Kidney (tissue), 22 donors: ENCODE measurements at places on chromosomes 2 and 18. TPM values are rescaled to one million over a fixed set of nuclear protein-coding genes. Genes with fewer than 3 reads are reported as not detected.

DNA sequence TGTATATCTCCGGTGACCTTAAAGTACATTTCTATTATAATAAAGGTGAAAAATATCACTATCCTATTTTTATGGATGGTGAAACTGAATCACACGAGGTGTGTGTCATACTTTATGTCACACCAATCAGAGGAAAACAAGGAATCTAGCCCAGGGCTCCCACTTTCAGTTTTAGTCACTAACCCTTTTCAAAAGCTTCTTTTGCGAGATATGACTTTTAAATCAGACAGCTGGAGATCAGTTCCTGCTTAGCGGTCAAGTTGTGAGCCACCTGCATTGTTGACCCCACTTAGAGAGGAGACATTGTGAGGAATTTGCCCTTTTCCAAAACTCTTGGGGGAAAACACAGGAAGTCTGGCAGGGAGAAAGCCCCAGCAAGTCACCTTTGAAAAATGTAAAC lies 70.5 kb downstream of the CPS1 start:
- DNase-seq = no peak
- H3K4me3 ChIP-seq = no peak overlapping the region
- H3K4me1 ChIP-seq = no peaks in the 10 kb centered on the region
- H3K27me3 ChIP-seq = no peaks in the 10 kb centered on the region
- no peaks in the 10 kb centered on the region for H3K36me3 ChIP-seq
- no peak overlapping the region for H3K27ac ChIP-seq

GRCh38 chr2:69007169-69007568 lies 5.8 kb upstream of the ANTXR1 start:
- H3K27me3 ChIP-seq = no peaks in the 10 kb centered on the region
- no peaks in the 10 kb centered on the region for H3K36me3 ChIP-seq
- H3K4me1 ChIP-seq = no peaks in the 10 kb centered on the region
- DNase-seq = no peak
- H3K27ac ChIP-seq = no peak overlapping the region

GRCh38 chr18:5091741-5092140 lies 105.3 kb downstream of the AKAIN1 start:
- H3K4me3 ChIP-seq = no peak overlapping the region
- H3K4me1 ChIP-seq = no peaks in the 10 kb centered on the region
- DNase-seq = no peak
- H3K36me3 ChIP-seq = no peaks in the 10 kb centered on the region
- no peak overlapping the region for H3K27ac ChIP-seq

DNA sequence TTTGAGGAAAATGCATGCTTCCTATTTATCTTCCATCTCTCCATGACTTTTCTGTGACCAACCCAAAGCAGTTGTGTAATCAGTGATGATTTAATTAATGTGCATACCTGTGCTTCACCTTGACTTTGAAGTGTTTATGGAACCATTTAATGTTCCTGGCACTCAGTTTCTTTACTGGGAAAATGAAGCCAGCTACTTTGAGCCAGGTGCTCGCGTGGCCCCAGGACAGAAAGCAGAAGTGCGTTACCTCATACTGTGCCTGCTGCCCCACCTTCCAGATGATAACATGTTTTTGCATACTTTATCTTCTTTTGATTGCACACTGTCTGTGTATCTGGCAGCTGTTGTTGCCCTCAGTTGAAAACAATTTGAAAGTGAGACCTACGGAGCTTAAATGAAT lies 61.3 kb downstream of the PMAIP1 start:
- H3K4me1 ChIP-seq = no peaks in the 10 kb centered on the region
- H3K27me3 ChIP-seq = no peaks in the 10 kb centered on the region
- no peak overlapping the region for H3K4me3 ChIP-seq
- H3K27ac ChIP-seq = no peak overlapping the region

DNA sequence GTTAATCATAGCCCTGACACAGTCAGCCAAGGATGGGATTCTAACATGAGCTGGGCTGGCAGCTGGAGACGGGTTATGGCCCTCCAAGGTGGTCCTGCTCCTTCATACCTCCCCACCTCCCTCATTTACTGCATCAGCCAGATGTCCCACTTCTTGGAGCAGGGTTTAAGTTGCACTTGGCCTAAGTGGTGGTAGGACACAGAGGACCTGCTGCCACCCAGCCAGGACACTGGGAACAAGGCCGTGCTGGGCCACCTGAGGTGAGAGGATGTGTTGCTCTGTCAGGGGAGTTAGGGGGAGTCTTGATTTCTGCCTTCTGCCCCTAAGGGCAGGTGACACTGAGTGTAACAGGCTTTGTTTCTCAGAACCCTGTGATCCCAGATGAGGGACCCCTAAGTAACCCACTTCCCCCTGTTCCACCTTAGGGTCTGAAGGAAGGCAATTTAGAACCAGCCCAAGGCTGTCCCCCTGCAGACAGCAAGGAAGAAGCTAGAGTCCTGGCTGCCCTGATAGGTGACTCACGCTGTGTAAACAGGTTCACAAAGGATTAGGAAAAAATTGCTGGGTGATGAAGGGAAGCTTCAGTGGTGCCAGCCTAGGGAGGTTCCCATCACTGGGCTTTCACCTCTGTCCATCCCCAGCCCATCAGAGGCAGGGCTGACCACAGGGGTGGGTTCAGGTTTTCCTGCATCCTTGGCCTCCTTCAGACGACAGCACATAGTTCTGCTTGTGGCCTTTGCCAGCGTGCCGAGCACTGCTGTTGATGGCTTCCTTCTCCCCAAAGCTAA lies 114.3 kb upstream of the MCFD2 start:
- H3K4me1 ChIP-seq = peaks cover 39% of the 10 kb centered on the region
- H3K27ac ChIP-seq = no peak overlapping the region
- H3K36me3 ChIP-seq = no peaks in the 10 kb centered on the region
- no peak overlapping the region for H3K4me3 ChIP-seq
- no peak for DNase-seq

DNA sequence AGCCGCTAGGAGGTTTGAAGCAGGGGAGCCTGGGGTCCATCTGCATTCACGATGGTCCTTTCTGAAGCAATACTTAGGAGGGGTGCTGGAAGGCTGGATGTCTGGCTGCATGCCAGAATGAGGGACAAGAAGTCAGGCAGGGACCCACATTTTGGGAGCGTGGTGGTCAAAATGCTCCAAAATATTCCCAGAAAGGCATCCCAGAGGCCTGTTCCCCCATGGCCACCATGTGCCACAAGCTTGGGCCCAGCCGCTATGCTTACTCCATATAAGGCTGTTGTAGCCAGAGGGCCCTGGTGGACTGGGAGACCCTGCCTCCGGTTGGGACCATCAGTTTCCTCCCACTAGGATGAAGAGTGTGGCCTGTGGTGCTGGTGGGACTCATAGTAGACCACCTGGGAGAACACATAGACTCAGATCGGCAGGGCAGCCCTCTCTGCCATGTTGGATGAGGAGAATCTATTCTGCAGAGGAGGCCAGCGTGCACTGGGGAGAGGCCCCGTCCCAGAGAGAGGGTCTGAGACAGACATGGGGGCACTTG lies 3.6 kb upstream of the PROM2 start:
- peak; percentile 23 for DNase-seq
- H3K36me3 ChIP-seq = no peaks in the 10 kb centered on the region
- H3K4me1 ChIP-seq = peaks cover 7% of the 10 kb centered on the region
- H3K27me3 ChIP-seq = no peaks in the 10 kb centered on the region
- no peak overlapping the region for H3K4me3 ChIP-seq

DNA sequence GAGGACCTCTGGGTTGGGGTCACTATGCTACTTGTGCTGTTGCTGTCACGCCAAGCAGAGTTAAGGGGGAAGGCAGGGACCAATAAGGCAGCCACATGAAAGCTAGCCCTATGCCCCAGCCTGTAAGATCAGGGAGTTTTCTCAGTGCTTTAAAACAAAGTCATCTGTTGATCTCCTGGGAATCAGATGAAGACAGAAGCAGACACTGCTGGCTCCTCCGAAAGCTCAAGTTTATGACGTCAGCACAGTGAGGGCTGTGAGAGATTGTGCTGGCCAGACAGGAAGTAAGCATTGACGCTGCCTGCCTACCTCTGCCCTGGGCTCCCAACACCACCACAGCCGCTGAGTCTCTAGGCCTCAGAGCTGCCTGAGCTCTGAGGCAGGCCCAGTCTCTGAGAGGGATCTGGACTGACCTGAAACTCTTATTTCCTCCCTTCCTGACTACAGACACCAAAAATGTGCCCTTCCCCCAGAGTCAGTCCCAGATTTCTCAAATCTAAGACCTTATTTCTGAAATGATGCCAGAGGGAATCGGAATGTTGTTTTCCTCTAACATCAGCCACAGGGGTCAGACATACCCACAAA lies 118.1 kb upstream of the EPAS1 start:
- peaks cover 11% of the 10 kb centered on the region for H3K4me1 ChIP-seq
- no peak overlapping the region for H3K4me3 ChIP-seq
- DNase-seq = peak; percentile 87
- H3K36me3 ChIP-seq = no peaks in the 10 kb centered on the region

The RNU2-63P gene
- 2.4 TPM for total RNA-seq

DNA sequence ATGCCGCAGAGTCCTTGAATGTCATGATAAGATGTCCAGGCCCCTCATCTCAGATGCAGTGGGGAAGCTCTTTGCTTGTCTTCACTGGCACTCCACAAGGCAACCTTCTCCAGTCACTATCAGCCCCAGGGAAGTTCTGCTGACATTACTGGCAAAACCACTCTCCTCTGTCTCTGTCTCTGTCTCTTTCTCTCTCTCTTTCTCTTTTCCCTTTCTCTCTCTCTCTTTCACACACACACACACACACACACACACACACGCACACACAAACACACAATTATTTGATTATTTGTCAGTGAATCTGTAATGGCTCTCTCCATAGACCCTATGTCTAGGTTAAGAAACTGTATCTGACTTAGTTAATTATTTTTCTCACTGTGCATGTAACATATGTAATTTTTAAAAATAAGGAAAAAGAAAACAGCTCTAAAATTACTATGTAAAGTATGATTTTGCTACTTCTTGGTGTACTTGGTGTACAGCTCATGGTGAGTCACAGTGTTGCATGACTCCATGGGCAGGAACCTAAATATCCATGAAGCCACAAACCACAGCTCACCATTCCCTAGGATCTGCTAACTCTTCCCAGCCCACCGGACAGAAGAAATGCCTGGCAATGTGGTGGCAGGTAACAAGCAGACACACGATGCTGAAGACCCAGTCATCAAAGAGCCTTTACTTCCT lies 594.9 kb upstream of the ID2 start:
- DNase-seq = no peak
- H3K36me3 ChIP-seq = no peaks in the 10 kb centered on the region
- no peaks in the 10 kb centered on the region for H3K27me3 ChIP-seq
- H3K27ac ChIP-seq = no peak overlapping the region

The KIF1A gene
- total RNA-seq = 0.54 TPM

GRCh38 chr2:155203178-155203577 lies 504.7 kb downstream of the KCNJ3 start:
- no peak overlapping the region for H3K27ac ChIP-seq
- DNase-seq = no peak
- no peaks in the 10 kb centered on the region for H3K27me3 ChIP-seq
- H3K4me3 ChIP-seq = no peak overlapping the region

GRCh38 chr2:89831641-89832498 lies 1140.4 kb downstream of the RPIA start:
- DNase-seq = no peak
- no peaks in the 10 kb centered on the region for H3K27me3 ChIP-seq
- no peak overlapping the region for H3K4me3 ChIP-seq
- no peaks in the 10 kb centered on the region for H3K36me3 ChIP-seq
- H3K27ac ChIP-seq = no peak overlapping the region

The IL37 gene
- total RNA-seq = not detected

DNA sequence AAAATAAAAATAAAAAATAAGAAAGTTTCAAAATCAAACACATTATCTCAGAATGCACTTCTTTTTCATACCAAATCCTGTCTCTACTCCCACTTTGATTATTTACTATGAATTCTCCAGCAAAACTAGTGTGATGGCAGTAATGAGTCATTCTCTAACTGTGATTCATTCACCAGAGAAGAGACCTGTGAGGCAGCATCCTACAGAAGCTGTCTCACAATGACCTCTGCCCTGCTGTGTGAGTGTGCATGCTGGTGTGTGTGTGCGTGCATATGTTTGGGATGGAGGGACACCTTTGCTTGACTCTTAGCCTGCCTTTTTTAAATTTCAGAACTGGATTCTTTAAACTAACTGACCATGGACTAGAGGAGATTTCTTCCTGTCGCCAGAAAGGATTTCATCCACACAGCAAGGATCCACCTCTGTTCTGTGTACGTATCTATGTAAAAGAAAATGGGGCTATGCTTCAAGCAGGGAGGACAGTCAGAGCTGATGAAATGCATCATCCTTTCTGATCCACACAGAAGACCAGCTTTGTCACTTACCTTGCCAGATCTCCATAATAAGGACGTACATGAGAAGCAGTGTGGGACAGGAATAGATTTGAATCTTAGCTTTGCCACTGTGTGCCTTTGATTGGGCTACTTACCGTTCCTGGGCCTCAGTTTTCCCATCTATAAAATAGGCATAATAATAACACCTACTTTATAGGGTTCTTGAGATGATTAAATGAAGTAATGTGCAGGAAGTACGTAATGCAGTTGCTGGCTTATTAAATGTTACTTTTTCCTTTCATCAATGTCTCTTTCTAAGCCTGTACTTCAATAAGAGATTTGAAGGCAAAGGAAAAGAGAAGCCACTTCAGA lies 31.2 kb downstream of the STAMBP start:
- no peak for DNase-seq

DNA sequence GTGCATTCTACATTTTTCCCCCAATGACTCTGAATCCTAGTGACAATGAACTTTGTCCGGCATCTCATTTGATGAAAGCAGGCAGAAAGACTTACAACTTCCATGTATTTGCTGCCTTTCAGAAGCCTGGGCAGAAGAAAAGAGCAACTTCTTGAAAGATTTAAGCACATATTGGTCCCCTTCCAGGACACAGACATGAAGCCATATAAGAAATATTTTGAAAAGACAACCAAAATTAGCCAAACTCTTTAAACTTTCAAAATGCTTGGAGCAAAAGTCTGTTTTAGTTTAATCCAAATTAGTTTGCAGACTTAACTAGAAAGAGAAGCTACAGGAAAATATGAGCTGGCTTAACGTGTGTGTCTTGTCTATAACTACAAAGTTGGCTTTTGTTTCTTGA lies 492.5 kb downstream of the NR4A2 start:
- H3K36me3 ChIP-seq = no peaks in the 10 kb centered on the region
- DNase-seq = no peak
- H3K4me1 ChIP-seq = no peaks in the 10 kb centered on the region
- no peaks in the 10 kb centered on the region for H3K27me3 ChIP-seq

GRCh38 chr2:105411720-105412407 lies 13.0 kb upstream of the FHL2 start:
- DNase-seq = no peak
- H3K36me3 ChIP-seq = no peaks in the 10 kb centered on the region
- no peak overlapping the region for H3K4me3 ChIP-seq

DNA sequence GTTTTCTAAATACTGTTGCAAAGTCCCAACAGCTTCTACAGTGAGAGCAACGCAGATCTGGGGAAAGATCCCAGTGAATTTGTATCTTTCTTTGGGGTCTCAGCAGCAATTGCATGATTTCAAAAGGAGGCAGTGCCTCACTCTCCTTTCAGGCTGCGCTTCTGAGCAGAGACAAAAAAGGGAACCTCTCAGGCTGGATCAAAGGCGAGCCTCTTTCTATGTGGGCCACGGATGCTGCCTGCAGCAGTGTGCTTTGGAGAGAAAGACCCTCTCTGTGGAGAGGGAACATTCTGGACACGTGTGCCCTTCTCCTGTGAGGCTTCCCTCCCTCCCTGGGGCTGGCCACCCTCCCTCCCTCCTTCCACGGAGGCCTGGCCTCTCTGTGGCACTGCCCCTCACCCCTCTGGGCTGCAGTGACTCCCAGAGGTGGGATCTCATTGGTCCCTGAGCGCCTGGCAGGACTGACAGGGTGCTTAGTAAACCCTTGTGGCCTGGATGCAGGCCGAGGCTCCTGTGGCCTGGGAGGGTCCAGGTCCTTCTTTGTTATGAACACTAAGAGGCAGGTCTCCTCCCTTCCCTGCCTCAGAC lies 21.6 kb upstream of the PDIA6 start:
- no peak overlapping the region for H3K4me3 ChIP-seq
- no peak for DNase-seq
- no peaks in the 10 kb centered on the region for H3K36me3 ChIP-seq
- peaks cover 4% of the 10 kb centered on the region for H3K4me1 ChIP-seq
- no peak overlapping the region for H3K27ac ChIP-seq
- H3K27me3 ChIP-seq = peaks cover 2% of the 10 kb centered on the region
